ENCODE measurements at places on chromosomes 3 and 15. TPM values are rescaled to one million over a fixed set of nuclear protein-coding genes. Genes with fewer than 3 reads are reported as not detected.

GRCh38 chr3:49295489-49296058, 18.5 kb upstream of the C3orf62 start:
- DNase-seq: no peak

- no peak for DNase-seq
Observed at GRCh38 chr3:62710751-62711150, 164.5 kb downstream of the CADPS start.

- DNase-seq: no peak
Observed at GRCh38 chr3:69283496-69283895, 102.4 kb downstream of the FRMD4B start.

DNA sequence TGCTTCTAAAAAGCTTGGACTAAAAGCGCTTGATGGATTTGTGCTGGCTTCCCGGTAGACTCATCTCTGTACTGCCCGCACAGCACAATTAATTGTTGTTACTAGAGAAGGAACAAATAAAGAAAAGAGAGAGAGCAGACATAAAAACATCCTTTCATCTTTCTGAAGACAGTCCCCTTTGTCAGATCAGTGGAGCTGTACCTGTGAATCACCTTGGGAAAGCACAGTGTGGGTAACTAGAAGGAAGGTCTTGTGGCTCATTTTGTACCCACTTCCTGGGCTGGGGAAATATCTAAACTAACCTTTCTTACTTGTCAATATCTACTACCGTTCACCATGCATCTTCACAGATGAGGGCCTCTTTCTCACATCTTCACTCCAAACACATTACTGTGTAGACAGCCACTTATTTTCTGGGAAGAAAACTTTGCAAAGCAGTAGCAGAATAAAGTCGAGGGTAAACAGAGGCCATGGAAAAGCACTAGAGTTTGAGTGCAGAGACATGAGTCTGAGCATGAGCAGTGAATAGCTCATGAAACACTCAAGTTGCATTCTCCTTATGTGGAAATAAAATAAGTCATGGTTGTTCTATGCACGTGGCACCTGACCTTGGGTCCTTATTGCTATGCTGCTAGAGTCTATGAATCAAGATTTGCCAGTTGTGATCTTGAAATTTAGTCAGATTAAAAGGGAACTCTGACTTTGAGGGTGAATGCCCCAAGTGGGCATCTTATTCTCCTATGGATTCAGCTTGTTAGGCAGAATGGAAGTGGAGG, 169.3 kb downstream of the LPP start:
- DNase-seq: no peak

GRCh38 chr15:63453186-63453905, 51.0 kb upstream of the USP3 start:
- no peak for DNase-seq

GRCh38 chr3:21505711-21506460, 245.1 kb downstream of the ZNF385D start:
- no peak for DNase-seq

DNA sequence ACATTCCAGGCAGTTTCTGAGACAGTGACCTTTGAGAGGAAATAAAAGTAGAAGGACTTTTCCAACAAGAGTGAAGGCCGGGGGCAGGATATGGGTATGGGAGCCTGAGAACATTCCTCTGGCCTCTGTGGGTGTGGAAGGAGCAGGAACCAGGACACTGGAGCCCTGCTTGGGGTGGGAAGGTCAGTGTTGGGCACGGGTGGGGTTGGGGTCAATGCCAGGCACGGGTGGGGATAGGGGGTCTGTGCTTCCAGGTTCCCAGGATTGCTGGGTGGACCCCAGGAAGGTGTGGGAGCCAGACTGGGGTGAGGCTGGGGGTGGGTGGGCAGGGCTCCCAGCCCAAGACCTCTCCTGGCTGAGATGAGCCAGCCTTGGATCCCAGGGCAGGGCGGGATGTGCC, 163.5 kb downstream of the NSMCE3 start:
- no peak for DNase-seq

DNA sequence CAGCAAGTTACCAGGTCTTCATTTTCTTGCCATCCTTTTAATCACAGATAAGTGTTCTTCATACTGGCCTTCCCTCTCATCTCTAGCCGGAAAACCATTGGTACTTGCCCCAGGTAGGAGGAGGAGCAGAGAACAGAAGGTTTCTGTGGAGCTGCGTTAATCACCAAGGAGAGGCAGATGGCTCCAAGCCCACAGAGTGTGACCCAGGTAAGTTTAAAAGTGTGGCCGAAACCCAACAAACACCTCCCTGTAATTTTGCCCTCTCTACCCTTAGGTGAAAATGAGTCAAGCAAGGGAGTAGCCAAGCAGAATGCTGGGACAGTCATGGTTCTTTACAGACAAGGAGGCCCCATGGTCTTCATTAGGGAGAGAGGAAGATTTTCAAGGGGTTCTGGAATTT, 37.3 kb downstream of the NFKBIZ start:
- DNase-seq: no peak

DNA sequence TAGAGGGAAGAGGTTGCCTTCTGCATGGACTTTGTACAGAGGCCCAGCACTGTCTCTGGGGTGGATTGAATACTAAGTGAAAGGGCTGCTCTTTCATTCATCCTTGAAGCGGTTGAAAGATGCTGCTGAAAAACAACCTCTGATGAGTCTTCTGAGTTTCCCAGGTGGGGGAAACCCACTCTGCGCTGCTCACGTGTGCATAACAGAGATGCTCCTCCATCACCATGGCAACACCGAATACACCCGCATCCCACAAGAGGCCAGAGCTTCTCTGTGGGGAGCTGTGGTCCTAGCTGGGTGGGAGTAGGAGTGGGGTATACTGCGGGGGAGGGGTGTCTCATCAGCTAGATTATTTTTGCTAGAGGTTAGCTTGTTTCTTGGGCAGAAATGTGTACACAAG, 6.1 kb upstream of the SYN2 start:
- no peak for DNase-seq

Gene SPATA12
- 0.93 TPM for polyA plus RNA-seq

Gene SPESP1
- not detected for polyA plus RNA-seq

Gene GMNC
- polyA plus RNA-seq: 0.05 TPM

Gene CHRM5
- not detected for polyA plus RNA-seq

Gene PXYLP1
- 16.8 TPM for polyA plus RNA-seq

Gene NRG4
- 0.24 TPM for polyA plus RNA-seq

Data from H1 (cell line).